ENCODE measurements at places on chromosomes 11 and 22.

DNA sequence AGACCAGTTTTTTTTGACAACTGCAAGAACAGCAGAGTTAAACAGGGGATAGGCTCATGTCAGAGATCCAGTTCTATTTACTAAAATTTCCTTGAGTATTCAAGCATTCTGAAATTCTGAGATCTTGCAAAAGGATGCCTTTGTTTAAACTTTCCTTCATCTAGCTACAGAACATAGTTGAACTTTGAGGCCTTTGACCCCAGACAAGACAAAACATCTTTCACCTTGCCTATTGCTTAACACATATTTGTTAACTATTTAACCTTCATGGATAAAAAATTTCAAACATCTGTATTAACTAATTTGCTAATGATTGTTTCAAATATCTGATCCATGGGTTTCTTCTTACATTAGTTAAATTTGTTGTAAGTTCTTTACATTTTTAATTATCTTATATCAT lies 38.2 kb downstream of the GLYATL1 start:
- no peak for DNase-seq

DNA sequence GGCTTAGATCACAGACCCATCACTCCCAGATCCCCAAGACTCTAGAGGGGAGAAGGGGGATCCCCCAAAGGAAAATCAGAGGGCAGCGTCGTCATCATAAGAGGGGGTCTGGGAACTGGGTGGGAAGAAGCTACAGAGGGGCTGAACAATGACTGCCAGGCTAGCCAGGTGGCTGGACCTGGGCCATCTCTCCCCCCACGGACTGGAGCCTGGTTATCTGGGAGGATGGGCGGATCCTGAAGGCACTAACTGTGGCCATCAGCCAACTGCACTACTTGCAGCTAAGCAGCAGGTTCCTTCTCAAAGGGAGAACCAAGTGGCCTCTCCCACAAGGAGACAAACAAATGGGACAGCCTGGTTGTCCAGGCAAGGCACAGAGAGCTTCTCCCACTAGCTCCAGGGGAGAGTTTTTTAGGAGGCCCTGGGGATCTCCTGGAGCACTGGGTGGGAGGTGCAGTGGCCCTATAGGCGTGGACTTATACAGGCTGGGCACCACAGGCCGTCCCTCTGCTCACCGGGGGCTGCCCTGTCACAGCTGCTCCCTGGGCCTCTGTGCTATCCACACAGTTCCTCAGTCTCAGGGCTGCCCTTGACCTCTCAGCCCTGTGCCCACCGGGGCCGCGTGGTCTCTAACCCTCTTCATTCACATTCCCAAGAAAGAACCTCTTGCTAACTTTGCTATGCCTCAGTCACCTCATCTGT lies 15.4 kb downstream of the P2RY6 start:
- no peak for DNase-seq

- no peak for DNase-seq
These were observed 52.6 kb downstream of the MICAL3 start for GRCh38 chr22:17971711-17972110.

DNA sequence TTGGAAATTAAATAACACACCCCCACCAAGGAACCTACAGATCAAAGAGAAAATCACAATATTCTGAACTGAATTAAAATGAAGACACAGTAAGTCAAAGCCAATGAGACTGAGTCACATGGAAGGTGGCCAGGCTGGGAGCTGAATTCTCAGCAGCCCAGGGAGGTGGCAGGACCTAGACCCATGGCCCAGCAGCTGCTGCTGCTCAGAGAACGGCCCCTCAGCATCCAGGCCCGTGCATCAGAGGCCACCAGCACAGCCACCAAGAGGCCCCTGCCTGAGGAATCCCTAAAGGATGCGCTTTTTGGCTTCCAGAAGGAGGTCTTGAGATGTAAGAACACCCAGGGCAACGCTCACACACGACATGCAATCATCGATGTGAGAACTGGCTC lies 35.0 kb downstream of the TBX1 start:
- DNase-seq = no peak

DNA sequence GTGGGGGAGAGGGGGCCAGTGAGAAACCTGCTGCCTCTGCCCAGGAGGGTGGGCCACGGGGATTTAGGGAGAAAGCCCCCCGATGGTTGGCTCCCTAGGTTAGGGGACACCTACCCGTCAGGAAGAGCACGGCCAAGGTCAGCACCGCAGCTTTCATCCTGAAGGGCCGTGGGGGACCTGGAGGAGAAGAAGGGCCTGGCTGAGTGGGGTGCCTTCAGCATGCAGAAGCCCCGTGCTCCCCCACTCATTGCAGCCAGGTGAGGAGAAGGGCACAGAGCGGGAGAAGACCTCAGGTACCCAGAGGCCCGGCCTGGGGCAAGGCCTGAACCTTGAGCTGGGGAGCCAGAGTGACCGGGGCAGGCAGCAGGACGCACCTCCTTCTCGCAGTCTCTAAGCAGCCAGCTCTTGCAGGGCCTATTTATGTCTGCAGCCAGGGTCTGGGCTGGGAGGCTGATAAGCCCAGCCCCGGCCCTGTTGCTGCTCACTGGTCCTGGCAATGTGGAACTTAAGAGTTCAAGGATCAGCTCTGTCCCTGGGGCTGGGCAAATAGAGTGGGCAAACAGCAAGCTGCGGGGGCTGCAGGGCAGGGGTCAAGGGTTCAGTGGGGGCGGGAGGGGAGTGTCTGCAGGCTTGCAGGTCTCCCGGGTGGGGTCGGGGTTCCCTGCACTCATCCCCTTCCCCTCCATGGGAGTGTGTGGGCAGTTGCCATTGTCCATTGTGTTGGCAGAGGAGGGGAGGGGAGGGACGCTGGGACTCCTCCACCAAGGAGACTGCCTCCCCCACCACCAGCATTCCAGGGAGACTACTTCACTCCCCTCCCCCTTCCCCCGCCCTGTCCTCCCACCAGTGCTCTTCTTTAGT lies at the start of gene APOA1:
TSS of gene APOA1 (minus strand) at position 392 of the 861 bp plus-strand sequence. CDS start at position 157, 235 bp downstream.
- DNase-seq = no peak

GRCh38 chr11:69368119-69368880 lies 74.3 kb downstream of the MYEOV start:
- DNase-seq = no peak

DNA sequence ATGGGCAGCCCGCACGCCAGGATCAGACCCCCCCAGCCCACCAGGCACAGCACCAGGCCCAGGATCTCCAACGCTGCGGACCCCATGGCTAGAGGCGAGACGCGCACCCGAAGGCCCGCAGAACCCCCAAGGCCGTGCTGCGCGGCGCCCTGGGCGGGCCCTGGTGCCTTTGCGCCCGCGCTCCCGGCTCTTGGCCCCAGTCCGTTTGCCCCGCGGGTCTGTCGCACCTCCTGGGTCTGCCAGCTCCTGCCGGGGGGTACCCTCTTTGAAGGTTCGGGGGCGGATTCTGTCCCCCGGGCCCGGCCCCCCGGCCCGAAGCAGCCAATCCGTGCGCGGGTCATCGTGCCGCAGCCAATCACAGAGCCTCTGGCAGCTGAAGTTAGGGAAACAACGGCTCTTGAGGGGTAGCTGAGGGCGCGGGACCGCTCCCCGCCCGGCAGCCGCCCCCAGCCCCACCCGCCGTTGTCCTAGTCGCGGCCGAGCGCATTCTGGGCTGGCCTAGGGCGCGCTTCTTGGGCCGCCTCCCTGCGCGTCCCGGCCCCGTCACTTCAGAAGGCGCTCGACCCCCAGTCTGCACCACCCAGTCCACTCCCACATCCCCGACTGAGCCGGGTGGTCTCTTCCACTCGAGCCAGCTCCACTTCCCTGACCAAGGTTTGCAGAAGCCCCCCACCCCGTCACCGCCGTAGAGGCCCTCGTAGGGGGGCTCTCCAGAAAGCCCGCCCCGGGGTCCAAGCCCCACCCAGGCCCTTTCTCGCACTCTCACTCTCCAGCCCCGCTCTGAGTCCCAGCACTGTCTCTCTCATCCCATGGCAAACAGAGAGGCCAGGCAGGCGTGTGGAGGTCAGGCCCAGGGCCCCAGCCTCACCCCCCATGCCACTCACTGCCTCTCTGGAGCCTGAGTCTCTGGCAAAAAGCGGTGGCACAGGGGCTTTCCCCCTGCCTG lies at the start of gene CLDN5:
TSS of gene CLDN5 (minus strand) at position 241 of the 946 bp plus-strand sequence. CDS start at position 86, 155 bp downstream.
- peak; percentile 67 for DNase-seq

- no peak for DNase-seq
These were observed 15.0 kb downstream of the ALKBH3 start for GRCh38 chr11:43895601-43896000.

DNA sequence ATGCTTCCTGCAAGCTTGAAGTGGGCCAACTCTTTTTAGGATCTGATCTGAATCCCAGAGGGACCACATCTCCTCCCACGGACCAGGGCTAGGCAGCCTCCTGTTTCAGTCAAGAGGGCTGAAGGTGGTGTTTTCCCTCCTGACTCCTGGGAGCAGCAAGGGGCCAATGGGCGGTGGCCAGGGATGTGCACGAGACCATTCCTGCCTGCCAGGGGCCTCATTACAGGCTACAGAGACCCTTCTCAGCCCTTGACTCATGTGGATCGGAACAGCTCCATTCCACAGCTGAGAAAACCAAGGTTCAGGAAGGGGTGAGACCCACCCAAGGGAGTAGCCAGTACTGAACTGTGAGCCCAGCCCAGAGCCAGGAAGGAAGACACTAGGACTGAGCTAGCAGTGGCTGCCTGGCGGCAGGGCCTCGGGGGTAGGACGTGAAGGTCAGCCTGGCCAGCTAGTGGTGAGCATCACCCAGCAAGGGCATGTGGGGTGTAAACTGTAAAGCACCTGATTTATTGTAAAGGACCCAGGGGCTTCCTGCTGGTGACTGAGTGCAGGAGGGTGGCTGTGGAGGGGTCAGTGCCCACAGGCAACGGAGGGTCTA lies 3.4 kb upstream of the P2RY6 start:
- DNase-seq = no peak

DNA sequence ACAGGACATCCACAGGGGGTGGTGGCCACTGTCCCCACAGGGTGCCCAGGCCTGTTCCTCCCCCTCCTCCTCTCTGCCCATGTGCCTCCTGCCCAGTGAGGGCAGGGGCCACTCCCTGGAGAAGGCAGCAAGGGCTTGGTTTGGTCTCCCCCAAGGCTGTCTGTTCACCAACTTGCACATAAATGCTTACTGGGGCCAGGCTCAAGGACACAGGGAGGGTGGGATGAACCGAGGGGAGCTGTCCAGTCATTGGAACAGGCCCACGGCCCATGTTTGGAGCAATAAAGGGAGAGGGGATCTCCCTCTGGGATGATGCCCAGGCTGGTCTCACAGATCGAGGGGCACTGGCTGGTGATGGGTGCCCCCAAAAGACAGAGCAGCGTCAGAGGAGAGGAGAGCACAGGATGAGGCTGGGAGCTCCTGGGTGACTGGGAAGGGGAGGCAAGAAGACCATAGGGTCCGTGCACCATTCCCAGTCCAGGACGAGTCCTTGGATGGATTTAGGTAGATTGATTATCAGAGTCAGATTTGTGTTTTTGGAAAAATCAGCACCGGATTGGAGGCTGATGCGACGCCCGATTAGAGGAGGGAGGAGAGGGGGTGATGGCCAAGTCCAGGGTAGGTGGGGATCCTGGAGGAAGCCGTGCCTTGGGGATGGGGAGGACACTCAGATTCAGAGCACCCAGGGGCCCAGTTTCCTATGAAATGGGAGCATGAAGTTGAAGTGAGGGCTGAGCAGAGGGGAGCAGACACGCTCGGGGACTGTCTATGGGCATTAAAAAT lies 1.1 kb downstream of the IGLL5 start:
- DNase-seq = peak; percentile 5

- DNase-seq = no peak
These were observed 66.3 kb downstream of the ETS1 start for GRCh38 chr11:128520888-128521681.

- peak; percentile 12 for DNase-seq
These were observed 30.7 kb downstream of the SLC22A25 start for GRCh38 chr11:63212742-63213141.

- no peak for DNase-seq
These were observed 13.6 kb downstream of the RNF185 start for GRCh38 chr22:31173386-31174145.

Data from GM13977 (cell line).